CD4-positive, CD25-positive, alpha-beta regulatory T cell (primary cell): ENCODE measurements at places on chromosomes 1 and 21. TPM values are rescaled to one million over a fixed set of nuclear protein-coding genes. Genes with fewer than 3 reads are reported as not detected.

The ISG20L2 gene
- 76.7 TPM for total RNA-seq

The APCS gene
- total RNA-seq: not detected

The FAM163A gene
- total RNA-seq: not detected

The RHCE gene
- total RNA-seq: not detected

The NCMAP gene
- total RNA-seq: not detected

The EXO5 gene
- total RNA-seq: 7.2 TPM

The PTGER3 gene
- 0.32 TPM for total RNA-seq

The VWA1 gene
- total RNA-seq: not detected

The ERG gene
- total RNA-seq: 1.5 TPM

The OR2T11 gene
- not detected for total RNA-seq

The FCRLB gene
- total RNA-seq: not detected

The COL24A1 gene
- total RNA-seq: 0.32 TPM

The SLC22A15 gene
- 0.17 TPM for total RNA-seq

The FAM3B gene
- total RNA-seq: not detected

The CCDC27 gene
- total RNA-seq: not detected

The MMEL1 gene
- 0.79 TPM for total RNA-seq

The PEAR1 gene
- 1.3 TPM for total RNA-seq

The ELF3 gene
- total RNA-seq: 1.0 TPM

The KCNJ6 gene
- total RNA-seq: not detected

The ATP1A2 gene
- total RNA-seq: not detected

The OLIG2 gene
- not detected for total RNA-seq

The FOXD2 gene
- 0.74 TPM for total RNA-seq

The HSD3B2 gene
- not detected for total RNA-seq

The FMN2 gene
- total RNA-seq: not detected

The CSF3R gene
- 3.6 TPM for total RNA-seq

The PLPP3 gene
- total RNA-seq: not detected

The SPTA1 gene
- not detected for total RNA-seq

The FCRL1 gene
- total RNA-seq: 2.9 TPM

The CYP4A11 gene
- total RNA-seq: not detected

The CLCA2 gene
- not detected for total RNA-seq

The ZMYND12 gene
- 1.0 TPM for total RNA-seq
